ENCODE measurements at places on chromosomes 2 and 18.

GRCh38 chr2:150643114-150643725 lies 155.8 kb upstream of the RND3 start:
- no peak for DNase-seq

DNA sequence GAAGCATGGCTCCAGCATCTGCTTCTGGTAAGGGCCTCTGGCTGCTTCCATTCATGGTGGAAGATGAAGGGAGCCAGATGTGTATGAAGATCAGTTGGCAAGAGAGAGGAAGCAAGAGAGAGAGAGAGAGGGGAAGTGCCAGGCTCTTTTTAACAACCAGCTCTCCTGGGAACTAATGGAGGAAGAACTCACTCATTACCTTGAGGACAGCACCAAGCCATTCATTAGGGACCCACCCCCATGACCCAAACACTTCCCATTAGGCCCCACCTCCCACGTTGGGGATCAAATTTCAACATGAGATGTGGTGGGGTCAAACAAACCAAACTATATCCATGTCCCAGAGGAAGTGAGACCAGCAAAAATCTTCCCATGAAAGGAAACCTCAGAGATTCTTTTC lies 124.8 kb upstream of the SIX2 start:
- no peak for DNase-seq

DNA sequence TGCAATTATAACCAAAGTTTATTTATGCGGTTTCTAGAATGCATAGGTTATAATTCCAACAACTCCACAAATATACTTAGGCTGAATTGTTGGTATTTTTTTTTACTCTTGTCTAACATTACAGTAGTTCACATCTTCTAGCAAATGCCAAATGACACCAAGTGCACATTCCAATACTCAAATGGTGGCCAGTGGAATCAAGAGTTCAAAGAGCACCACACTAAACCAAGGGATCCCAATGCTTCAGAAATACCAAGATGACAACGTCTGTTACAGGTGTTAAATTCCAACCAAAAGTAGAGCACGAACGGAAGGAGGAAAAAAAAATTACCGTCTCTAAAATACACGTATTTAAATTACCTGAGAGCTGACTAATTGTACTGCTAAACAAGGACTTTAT lies 136.2 kb downstream of the TMEM247 start:
- DNase-seq, result no peak

DNA sequence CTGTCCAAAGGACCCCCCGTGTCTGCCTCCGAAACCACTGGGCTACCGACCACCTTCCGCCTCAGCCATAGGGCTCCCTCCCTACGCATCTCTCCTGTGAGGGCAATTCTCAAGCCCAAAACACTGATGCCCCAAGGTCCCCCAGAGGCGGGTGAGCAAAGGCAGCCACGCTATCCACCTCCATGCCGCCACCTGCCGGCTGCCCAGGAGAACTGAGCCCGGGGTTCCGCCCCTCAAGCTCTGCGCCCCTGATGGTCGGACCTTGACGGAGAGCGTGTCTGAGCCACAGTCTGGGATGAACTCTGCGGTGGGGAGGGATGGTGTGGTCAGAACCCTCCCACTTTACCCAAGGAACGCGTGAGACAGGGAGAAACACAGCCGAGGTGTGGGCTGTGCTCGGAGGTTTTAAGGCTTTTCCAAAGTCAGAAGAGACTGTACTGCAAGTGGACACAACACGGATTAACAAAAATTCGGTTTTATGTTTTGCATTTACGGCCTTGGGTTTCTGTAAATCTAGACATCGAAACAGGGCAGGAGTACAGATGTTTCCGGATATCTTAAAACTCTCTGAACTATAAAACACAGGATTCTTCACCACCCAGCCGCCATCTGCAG lies 114.1 kb downstream of the ZNF516 start:
- no peak for DNase-seq
